Omental fat pad (tissue), 4 donors: ENCODE measurements at places on chromosomes 11 and 22.

- no peak for DNase-seq
Observed at GRCh38 chr11:33618956-33619355, 81.7 kb downstream of the C11orf91 start.

GRCh38 chr11:46338636-46338987 is 8.7 kb upstream of the DGKZ start:
- no peak for DNase-seq

DNA sequence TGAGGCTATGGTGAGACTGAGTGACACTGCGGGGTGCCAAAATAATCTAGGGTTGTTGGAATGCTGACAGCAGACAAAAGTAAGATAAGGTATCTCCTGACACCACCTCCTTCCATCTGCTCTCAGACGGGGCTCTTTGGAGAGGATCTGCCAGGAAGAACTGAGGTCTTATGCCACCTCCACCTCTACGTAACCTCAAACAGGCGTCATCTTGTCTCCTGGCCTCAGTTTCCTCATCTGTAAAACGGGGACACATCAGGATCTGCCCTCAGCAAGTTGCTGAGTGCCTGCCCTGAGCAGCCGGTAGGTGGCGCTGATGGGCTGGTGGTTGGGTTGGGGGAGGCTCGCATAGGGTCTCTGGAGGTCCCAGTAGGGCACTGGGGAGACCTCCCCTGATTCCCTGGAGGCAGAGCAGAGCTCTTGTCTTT is 1.7 kb upstream of the MYEOV start:
- no peak for DNase-seq

GRCh38 chr11:3959015-3959902 is 103.8 kb downstream of the STIM1 start:
- DNase-seq: no peak

DNA sequence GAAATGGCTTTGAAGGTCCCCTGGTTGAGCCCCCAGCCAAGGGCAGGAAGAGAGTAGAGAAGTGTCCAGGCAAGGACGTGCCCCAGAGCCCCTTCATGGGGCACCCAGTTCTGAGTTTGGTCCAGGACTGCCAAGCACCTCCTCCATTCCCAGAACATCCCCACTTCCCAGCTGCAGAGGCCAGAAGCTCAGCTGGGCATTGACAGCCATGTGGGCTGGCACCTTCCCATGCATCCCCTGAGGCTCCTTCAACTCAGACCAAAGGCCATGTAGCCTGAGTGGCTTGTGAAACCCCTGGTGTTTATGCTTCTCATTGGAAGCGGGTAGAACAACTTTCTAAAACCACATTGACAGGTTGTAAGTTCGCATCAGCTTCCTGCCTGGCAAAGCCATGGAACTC is 789.6 kb downstream of the TBC1D22A start:
- no peak for DNase-seq

DNA sequence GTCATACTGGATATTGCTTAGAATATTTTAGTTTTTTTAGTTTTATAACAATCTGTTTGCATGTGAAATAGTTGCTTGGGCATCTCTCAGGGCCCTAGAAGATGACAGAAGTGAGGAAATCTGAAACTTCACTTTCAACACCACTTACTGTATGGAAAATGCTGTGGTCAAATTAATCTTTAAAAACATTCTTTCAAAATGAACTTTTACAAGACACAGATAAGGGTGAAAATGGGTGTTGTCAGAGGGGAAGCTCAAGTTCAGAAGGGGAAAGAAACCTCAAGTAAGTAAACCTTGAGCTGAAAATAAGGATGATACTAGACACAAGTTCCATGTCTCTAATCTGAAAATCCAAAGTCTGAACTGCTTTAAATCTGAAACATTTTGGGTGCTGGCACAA is 1840.1 kb upstream of the RAG2 start:
- no peak for DNase-seq

DNA sequence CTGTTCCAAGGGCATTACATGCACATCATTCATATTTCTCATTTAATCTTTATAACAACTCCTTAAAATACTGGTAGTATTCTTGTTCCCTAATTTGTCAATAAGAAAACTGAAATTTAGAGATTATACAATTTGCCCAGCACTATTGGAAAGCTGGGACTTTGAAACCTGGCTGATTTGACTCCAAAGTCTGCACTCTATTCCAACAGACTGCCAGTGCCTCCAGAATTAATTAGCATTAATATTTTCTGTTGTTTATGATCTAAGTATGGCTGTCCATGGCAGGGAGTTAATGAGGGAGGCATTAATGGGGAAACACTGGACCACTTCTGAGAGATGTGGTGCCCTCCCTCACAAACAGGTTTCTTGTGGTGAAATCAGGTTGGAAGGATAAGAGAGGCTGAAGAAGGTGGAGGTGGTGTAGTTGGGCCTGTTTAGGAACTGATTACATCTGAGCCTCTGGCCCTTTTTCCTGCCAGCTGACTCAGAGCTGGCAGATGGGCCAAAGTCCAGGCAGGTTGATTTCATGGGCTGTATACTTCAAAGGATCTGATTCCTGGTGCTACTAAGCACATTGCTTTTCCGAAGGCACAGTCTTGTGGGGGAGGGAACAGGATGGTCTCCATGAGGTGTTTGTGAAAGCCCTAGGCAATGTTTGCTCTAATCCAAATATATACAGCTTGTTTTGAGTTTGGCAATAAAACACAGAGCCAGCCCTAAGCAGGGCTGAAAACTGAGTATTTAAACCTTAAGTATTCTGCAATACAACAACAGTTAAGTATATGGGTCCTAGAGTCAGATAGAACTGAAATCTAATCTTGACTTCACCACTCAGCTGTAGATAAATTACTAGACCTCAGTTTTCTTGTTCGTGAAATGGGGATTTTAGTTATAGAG is 21.0 kb upstream of the RAB30 start:
- DNase-seq: no peak

GRCh38 chr11:26805001-26805400 is 83.1 kb upstream of the SLC5A12 start:
- no peak for DNase-seq
